ENCODE measurements at places on chromosomes 2 and 18. TPM values are rescaled to one million over a fixed set of nuclear protein-coding genes. Genes with fewer than 3 reads are reported as not detected.

Gene CFAP53
- total RNA-seq = 0.46 TPM

- no peak for DNase-seq
- H3K4me1 ChIP-seq = peaks cover under 1% of the 10 kb centered on the region
- no peak overlapping the region for H3K27ac ChIP-seq
- H3K36me3 ChIP-seq = no peaks in the 10 kb centered on the region
- H3K4me3 ChIP-seq = no peak overlapping the region
- peaks cover 15% of the 10 kb centered on the region for H3K27me3 ChIP-seq
These were observed 346.1 kb downstream of the CYP26B1 start for GRCh38 chr2:71801556-71801955.

DNA sequence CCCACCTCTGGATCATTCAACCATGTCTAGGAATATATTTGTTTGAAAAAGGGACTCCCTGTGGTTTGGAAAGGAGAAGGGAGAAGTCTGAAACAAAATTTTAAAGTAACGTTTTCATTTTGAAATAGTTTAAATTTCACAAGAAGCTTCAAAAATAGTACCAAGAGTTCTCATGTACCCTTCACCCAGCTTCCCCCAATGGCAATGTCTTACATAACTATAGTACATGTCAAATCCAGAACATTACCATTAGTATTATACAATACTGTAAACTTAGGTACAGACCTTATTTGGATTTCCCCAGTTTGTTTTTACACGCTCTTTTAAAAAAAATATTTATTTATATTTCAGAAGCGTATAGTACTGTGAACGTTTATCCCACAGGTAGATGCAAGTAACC lies 4.0 kb upstream of the LYG2 start:
- peaks cover 7% of the 10 kb centered on the region for H3K4me1 ChIP-seq
- H3K4me3 ChIP-seq = no peak overlapping the region
- no peaks in the 10 kb centered on the region for H3K36me3 ChIP-seq
- no peak for DNase-seq

DNA sequence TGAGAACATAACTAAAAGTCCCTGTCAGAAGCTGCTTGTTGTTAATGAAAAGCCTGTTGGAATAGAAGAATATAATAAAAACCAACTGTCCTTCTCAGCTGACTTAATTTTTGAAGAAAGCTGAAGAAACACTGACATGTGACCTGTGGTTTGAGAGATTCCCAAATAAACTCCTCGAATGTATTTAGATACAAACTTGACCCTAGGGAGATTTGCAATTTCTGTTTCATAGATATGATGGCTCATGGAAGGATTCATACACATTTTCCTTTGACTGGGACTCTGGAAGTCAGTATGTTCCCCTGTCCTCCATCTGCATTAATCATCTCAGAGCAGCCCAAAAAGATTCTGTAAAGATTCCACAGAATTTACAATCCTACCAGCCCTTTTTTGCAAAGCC lies 195.1 kb downstream of the TMEM247 start:
- H3K27me3 ChIP-seq = no peaks in the 10 kb centered on the region
- no peak for DNase-seq
- no peak overlapping the region for H3K27ac ChIP-seq
- no peaks in the 10 kb centered on the region for H3K36me3 ChIP-seq

- H3K4me1 ChIP-seq = no peaks in the 10 kb centered on the region
- H3K4me3 ChIP-seq = no peak overlapping the region
- H3K27ac ChIP-seq = no peak overlapping the region
- H3K36me3 ChIP-seq = no peaks in the 10 kb centered on the region
- peak; percentile 37 for DNase-seq
These were observed 39.9 kb downstream of the ADD2 start for GRCh38 chr2:70728128-70728527.
